ENCODE measurements at places on chromosomes 12 and 14.

DNA sequence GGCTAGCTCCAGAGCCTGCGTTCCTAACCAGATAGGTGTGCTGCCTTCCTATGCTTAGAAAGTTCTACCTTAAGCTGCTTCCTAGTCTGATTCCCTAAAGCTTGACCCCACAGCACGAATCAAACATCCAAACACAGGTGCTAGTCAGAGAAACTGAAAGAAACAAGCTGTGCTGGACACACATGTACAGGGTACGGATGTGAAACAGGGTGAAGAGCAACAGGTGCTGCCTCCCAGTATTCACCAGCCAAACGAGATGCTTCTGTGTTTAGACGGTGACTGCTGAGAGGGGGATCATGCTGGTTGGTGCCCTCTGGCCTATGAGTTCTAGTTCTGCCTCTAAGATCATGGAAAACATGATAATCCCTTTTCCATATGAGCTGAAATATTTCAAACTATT is 105.3 kb downstream of the GRIP1 start:
- no peak for DNase-seq

GRCh38 chr14:29721586-29721985 is 206.1 kb downstream of the PRKD1 start:
- DNase-seq: no peak

DNA sequence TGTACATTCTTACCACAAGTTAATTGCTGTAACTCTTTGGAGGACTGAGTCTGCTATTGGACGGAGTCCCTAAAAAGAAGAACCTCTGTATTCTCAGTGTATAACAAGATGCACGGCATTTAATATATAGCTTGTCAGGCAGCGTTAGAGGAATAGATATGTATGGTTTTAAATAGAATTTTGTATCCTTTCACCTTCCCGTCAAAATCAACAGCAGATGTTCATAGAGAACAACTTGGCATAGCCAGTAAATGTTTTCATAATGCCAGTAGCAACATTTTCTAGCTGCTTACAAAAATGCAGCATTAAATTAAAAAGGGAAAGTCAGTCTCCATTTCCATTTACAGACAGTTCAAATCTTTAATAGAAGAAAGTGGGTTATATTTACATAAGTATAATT is 6.8 kb downstream of the SCYL2 start:
- DNase-seq: no peak

- DNase-seq: no peak
These were observed 53.2 kb downstream of the DACT1 start for GRCh38 chr14:58690801-58691516.

- no peak for DNase-seq
These were observed 17.4 kb downstream of the TAMALIN start for GRCh38 chr12:52023976-52024688.

DNA sequence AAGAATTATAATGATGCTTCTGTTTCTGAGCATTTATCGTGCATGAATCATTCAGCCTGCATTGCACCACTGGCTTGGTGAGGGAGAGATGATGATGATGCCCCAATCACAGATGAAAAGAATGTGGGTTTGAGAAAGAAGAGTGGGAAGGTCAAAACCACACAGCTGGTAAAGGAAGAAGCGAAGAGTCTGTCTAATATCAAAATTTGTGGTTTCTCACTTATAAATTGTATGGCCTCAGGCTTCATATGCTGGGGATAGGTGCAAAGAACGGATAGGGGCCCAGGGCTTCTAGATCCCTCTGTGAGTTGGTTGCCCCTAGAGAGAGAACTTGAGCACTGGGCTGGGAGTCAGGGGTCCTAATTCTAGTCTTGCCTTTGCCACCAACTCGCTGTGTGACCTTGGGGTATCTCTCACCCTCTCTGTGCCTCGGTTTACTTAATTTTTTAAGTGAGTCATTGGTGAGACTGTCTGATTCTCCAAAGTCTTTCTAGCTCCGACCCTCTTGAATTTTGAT is 2.2 kb downstream of the OASL start:
- DNase-seq: peak; percentile 82

DNA sequence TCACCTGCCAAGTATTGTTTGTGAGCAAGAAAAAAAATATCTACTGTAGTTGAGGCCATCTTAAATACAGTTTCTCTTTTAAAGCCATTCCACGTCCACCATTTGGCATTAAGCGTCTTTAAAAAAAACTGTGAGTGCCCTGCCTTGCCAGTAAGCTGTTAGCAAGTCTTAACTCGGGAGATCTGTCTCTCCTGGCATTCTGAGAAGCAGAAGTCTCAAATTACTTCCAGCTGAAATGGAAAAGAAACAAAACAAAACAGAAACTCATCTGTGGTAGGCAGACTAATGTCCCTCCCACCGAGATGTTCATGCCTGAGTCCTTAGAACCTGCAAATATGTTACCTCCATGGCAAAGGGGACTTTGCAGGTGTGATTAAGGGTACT is 126.2 kb downstream of the CRADD start:
- peak; percentile 90 for DNase-seq

GRCh38 chr14:52922059-52922458 is 28.8 kb downstream of the FERMT2 start:
- DNase-seq: no peak

- DNase-seq: no peak
These were observed 55.6 kb upstream of the GTF2A1 start for GRCh38 chr14:81276073-81277069.
